ENCODE measurements at places on chromosomes 2 and 18.

DNA sequence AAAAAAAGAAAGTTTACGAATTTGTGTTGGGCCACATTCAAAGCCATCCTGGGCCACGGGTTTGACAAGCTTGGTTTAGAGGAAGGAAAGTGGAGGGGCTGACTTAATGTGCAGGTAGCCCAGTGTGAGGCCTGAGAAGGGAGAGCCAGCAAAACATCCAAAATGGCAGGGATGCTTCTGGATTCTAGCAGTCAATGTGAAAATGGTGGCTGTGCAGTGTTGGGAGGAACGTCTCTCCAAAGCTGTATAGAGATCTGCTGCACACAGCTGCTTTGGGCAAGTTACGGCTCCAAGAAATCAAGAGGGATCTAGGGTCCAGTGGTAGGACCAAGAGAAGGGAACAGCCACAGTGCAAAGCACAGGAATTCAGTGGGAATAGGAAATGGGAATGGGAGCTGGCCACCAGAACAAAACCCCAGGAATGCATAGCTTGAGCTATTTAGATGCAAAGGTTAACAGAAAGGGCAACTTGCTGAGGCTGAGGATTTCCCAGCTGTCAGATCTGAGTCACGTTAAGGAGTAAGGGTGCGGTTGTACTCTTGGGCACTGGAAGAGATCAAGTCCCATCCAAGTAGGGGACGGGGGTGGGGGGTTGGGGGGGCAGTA, 70.6 kb downstream of the B3GNT2 start:
- no peak for DNase-seq

GRCh38 chr2:66530651-66531050, 95.7 kb downstream of the MEIS1 start:
- DNase-seq, result no peak

- DNase-seq, result no peak
Observed at GRCh38 chr2:223576873-223577272, 25.3 kb downstream of the SCG2 start.

- no peak for DNase-seq
Observed at GRCh38 chr2:165794536-165794928, 485 bp upstream of the GALNT3 start.

DNA sequence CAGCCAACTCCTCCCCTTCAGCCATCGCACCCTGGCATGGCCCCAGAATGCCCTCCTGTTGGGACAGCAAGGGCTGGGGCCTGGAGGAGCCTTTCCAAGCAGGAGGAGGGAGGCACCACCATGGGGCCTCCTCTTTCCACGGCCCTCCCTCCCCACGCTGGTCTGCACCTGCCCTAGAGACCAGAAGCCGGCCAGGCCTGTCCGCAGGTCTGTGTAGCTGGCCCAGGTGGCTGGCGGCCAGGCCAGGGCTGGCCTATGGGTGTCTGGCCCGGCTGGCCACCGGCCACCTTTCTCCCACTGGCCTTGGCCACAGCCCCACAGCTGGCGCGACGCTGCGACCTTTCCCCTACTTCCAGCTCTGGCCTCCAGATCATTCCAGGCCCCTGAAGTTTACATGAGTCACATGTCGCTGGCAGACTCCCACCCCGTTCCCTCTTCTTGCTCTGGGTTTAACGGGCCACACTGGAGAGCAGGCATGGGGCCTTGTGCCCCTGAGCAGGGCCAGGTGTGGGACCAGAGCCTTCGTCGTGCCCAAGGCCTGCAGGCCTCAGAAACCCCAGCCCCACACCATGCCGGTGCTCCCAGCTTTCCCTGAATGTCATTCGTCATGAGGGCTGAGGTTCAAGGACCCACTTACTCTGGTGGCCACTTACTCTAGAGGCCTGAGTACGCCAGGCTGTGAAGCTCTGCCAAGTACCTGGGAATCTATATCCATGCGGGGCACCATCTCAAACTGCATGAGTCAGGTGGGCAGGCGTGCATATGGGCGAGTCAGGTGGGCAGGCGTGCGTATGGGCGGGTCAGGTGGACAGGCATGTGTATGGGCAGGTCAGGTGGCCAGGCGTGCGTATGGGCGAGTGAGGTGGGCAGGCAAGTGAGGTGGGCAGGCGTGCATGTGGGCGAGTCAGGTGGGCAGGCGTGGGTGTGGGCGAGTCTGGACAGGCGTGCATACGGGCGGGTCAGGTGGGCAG, 33.3 kb upstream of the KLF11 start:
- DNase-seq, result no peak

DNA sequence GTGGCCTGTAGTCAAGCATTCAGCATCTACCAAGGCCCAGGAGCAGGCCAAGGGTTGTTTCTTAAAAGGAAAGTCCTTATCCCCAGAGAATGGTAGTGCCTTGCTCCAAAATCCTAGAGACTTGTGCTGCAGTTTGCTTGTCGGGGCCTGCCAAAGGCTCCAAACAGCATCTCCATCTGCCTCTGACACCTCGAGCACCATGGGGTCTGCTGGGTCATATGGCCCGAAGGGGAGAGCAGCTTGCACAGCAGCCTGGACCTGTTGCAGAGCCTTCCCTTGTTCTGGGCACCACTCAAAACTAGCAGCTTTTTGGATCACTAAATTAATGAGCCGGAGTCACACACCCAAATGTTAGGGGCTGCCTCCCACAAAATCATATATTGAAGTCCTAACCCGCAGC, 35.7 kb downstream of the GNAL start:
- no peak for DNase-seq

DNA sequence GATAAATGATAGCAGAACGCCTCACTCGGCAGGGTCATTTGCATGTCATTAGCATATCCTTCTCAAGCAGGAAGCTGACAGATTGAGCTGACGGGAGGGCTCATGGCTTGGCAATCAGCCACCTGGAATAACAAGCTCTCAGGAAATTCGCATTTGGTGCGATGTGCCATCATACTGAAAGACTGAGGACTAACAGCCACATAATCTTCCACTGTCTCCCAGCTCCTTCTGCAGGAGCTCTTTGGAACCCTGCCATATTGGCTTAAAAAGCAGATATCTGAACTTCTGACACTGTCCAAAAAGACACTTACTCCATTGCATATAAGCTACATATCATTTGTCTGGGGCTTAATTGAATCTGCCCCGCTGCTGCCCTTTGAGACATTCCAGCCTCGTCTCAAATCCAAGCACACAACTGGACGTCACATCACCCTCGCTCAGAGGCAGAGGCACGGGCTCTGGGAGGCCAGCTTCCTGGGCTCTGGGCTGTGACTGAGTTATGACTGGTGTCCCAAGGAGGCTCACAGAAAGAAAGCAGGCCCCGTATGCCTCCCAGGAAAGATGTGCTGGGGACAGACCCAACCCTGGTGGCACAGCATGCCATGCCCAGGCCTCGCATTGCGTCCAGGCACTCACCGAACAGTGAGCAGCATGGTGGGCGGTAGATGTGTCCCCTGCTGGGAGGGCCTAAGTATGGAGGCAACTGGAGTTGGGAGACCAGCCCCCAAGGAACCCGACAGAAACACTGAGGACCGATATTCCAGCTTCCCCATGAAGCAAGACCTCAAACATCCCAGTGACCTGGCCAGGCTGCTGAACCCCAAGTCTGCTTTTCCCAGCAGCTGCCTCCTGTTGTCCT, 228.0 kb downstream of the ATAD2B start:
- DNase-seq, result peak; percentile 28

- DNase-seq, result no peak
Observed at GRCh38 chr2:63287956-63288355, 237.3 kb downstream of the OTX1 start.

DNA sequence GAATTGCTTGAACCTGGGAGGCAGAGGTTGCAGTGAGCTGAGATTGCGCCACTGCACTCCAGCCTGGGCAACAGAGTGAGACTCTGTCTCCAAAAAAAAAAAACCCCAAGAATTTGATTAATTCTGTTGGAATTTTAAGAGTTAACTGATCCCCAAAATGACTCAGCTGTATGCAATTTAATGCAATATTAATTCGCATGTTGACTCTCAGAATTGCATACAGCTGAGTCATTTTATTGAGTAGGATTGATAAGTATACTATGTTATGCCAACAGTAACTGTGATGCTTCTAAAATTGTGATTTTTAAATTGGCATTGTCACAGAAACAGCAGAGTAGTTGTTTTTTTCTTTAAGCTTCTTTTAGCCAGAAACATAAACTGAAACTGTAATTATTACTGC, 19.6 kb downstream of the MSH2 start:
- DNase-seq, result no peak

- no peak for DNase-seq
Observed at GRCh38 chr2:38464971-38465788, 88.1 kb upstream of the ATL2 start.

- no peak for DNase-seq
Observed at GRCh38 chr18:74617486-74617885, 19.8 kb downstream of the ZNF407 start.

DNA sequence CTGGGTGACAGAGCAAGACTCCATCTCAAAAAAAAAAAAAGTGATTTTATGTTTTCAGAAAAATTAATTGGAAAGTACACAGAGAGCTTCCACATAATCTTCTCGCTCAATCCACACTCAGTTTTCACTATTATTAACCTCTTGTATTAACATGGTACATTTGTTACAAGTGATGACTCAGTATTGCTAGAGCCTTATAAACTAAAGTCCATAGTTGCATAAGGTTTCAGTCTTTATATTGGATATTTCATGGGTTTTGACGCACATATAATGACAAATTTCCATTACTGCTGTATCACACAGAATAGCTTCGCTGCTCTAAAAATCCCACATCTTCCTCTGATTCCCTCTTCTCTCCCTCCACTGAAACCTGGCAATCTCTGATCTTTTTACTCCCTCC, 603.5 kb downstream of the XIRP2 start:
- DNase-seq, result no peak

DNA sequence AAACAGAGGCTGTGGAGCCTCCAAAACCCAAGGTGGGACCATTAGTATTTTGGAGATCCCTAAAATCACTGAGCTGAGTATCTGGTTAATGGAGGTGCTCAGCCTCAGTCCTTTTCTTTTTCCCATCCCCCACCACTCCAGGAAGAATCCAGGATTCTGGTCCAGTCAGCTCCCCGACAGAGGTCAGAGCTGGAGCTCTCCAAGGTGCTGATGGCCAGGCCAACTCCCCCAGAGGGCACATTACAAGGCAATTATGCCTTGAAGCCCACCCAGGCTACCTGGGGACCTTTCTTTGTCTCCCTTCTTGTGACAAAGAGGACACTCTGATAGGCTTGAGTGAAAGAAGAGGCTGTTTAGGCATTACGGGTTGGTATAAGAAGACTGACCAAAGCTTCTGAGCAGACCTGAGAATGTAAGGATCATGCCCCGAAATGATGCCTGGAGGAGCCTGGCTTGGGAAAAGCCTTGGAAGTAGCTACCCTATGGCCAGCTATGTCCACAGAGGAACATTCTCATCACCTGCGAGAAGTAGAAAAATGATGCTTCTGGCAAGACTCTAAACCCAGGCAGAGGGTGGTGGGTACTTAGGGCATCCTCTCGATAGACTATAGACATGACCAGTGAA, 102.5 kb upstream of the LDAH start:
- no peak for DNase-seq

- DNase-seq, result no peak
Observed at GRCh38 chr2:29923110-29923721, 1.8 kb upstream of the ALK start.

DNA sequence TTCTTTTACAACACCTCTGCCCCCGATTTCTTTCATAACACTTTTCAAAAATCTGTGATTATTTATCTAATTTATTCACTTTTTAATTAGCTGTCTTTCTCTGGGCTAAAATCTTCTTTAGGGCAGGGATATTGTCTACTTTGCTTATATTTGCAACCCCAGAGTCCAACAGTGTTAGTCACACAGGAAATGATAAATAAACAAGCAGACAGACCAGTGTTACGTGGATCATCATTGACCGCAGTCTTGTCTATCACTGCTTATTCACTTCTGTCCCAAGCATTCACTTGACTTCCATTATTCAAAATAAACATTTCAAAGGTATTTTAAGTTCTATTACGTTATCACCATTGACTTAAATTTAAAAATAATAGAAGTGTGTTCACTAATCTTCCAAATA, 237.6 kb upstream of the UBE2E3 start:
- no peak for DNase-seq

GRCh38 chr2:20208476-20208859, 16.5 kb downstream of the SDC1 start:
- DNase-seq, result no peak

GRCh38 chr2:46306330-46306751, 9.1 kb downstream of the EPAS1 start:
- DNase-seq, result no peak

DNA sequence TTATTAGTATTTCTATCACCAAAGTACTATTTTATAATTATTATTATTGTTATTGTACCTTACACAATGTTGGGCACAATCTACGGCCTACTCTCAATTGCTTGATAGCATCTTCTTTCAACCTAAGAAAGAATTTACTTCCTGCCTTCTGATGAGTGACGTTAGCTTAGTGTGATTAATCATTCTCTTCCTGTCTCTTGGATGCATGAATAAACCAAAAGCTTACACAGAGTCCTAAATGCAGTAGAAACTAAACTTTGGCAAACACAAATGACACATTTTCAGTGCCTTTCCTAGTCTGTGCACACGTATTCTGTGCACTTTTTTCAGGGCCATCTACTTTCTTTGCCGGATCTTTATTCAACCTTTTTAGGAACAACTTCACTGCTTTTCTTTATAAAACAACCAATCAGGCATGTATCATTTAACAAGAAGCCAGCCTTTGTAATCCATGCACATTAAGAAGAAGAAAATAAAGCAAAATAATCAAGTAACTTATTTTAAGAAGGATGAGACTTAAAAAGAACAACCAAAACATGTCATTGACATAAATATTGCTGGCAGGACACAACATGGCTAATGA, 19.1 kb downstream of the TRAK2 start:
- DNase-seq, result no peak

- no peak for DNase-seq
Observed at GRCh38 chr2:18949871-18950270, 360.5 kb upstream of the NT5C1B start.

DNA sequence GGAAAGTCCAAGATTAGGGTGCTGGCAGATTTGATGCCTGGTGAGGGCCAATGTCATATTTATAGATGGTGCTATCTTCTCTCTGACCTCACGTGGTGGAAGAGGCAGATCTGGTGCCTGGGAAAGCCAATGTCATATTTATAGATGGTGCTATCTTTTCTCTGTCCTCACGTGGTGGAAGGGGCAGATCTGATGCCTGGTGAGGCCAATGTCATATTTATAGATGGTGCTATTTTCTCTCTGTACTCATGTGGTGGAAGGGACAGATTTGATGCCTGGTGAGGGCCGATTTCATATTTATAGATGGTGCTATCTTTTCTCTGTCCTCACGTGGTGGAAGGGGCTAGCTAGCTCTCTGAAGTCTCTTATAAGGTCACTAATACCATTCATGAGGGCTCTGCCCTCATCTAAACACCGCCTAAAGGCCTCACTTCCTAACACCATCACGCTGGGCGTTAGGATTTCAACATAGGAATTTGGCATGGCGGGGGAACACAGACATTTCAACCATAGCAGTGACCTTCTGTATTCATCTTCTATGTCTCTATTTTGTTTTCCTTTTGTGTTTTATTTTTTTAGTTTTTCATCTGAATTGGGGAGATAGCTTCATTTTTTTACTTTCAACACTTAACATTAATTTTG, 278.4 kb downstream of the SPAG16 start:
- no peak for DNase-seq

- no peak for DNase-seq
Observed at GRCh38 chr2:8693157-8693821, 11.4 kb downstream of the ID2 start.
